ENCODE measurements at places on chromosomes 2 and 18. TPM values are rescaled to one million over a fixed set of nuclear protein-coding genes. Genes with fewer than 3 reads are reported as not detected.

SERPINB3 gene
- not detected for total RNA-seq

DNAH7 gene
- total RNA-seq, result not detected

DNA sequence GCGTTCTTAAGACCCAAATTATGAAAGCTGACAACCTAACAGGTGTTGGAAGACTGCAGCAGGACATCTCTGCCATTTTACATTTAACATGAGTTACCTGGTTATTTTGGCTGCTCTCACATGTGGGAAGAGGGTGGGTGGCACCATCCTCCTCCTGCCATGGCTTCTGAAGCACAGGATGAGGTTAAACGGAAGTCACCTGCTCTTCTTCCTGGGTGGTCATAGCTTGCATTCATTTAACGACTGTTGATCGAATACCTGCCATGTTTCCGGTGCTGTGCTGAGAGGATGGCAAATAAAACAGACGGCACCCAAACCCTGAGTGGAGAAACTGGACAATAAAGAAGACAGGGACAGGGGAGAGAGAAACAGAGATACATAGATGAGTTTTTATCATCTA, 118.0 kb downstream of the RHBDD1 start:
- no peak for DNase-seq

DNA sequence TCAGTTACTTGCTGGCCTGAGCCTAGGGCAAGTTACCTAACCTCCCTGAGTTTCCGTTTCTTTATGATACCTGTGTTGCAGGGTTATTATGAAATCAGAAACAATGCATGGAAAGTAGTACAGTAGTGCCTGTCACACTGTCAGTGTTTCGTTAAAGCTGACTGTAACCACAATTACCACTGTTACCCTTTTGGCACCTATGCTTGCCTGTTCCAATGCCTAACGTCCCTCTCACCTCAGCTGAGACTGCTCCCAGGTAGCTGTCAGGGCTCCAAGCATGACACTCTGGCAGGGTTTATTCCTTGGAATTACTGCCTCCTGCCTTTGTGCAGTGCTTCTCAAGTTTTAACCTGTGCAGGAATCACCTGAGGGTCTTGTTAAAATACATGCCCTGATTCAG, 135.2 kb upstream of the RBMS1 start:
- no peak for DNase-seq

GREB1 gene
- 1.0 TPM for total RNA-seq

GRCh38 chr2:39490586-39490985, 53.5 kb upstream of the MAP4K3 start:
- DNase-seq, result no peak

DNA sequence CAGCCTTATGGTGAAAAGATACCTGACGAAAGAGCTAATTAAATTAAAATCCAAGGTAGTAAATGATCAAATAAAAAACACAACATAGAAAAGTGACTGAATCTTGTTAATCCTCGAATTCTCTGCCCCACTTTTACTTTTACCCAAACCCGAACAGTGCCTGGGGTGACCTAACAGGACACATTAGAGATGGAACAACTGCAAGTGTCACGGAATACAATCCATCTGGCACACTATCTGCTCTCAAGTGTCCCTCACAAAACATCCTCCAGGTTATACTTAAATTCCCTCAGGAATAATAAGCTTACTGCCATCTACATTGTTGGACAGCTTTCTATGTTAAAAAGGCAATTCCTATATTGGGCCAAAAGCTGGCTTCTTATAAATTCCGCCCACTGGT, 236.3 kb upstream of the SLC14A2 start:
- DNase-seq, result no peak

DNA sequence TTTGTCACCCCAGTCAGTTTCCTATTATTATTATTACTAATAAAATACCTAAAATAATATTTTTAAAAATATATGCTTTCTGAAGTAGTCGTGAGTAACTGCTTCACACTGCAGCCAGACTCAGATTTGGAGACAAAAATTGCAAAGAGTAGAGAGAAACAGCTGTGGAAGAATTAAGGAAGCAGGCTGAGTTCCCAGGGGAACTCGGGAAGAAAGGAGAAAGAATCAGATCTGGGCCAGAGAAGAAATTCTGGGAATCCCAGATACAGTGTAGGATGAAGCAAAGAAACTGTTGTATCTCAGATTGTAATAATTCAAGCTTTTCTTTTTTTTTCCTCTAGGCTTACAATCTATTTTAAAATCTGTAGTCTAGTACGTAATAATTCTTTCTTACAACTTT, 182.3 kb downstream of the FTCDNL1 start:
- DNase-seq, result no peak

- DNase-seq, result no peak
Observed at GRCh38 chr2:115684345-115684744, 1241.9 kb downstream of the DPP10 start.

DNA sequence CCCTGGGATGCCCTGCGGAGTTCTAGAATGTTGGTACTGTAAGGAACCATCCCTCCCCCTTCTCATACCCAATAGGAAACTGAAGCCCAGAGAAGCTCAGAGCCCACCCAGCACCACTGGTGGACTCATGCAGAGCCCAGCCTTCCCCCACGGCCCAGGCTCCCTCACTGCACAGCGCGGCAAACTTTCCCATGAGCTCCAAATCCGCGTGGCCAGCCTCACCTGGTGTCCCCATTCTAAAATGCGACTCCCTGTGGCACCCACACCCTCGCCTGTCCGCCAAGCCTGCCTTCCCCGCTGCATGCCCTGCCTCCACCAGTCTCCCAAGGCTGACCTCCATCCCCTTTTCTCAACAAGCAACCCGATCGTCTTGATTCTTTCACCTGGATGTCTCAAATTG, 51.1 kb downstream of the PTGR3 start:
- DNase-seq, result no peak

DNA sequence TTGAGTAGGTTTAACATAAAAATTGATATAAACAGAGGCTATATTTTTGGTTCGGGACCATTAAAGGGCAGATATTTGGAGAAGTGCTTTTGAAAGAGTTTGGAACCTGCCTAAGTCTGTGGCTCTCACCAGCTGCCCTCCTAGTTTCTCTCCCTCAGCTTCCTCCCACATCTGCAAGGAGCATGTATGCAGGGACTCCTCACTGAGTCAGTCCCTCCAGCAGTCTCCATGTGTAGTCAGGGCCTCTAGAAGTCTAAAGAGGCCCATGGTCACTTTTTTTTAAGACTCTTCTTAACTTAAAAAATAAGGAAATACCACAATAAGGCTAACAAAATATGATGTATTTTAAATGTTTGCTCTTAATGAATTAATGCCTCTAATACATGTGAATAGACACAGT, 220.0 kb upstream of the TANK start:
- DNase-seq, result no peak

GRCh38 chr2:236445678-236446077, 123.9 kb upstream of the ACKR3 start:
- DNase-seq, result no peak

- no peak for DNase-seq
Observed at GRCh38 chr2:217880287-217880889, 122.4 kb downstream of the TNS1 start.

GAD1 gene
- total RNA-seq, result 1.0 TPM

CHRNG gene
- not detected for total RNA-seq

GRCh38 chr18:55249550-55249949, 290.3 kb upstream of the CCDC68 start:
- DNase-seq, result no peak

DNA sequence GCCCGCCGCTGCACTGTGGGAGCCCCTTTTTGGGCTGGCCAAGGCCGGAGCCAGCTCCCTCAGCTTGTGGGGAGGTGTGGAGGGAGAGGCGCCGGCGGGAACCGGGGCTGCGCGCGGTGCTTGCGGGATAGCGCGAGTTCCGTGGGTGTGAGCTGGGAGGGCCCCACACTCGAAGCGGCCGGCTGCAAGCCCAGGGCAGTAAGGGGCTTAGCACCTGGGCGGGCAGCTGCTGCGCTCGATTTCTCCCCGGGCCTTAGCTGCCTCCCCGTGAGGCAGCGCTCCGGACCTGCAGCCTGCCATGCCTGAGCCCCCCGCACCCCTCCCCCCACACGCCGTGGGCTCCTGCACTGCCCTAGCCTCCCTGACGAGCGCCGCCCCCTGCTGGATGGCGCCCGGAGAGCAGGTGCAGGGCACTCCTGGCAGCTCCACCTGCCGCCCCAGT, 124.4 kb downstream of the CCDC178 start:
- no peak for DNase-seq

MDH1B gene
- 0.90 TPM for total RNA-seq

- peak; percentile 84 for DNase-seq
Observed at GRCh38 chr2:156333951-156334495, 1.5 kb upstream of the NR4A2 start.

REG1A gene
- total RNA-seq, result not detected

DNA sequence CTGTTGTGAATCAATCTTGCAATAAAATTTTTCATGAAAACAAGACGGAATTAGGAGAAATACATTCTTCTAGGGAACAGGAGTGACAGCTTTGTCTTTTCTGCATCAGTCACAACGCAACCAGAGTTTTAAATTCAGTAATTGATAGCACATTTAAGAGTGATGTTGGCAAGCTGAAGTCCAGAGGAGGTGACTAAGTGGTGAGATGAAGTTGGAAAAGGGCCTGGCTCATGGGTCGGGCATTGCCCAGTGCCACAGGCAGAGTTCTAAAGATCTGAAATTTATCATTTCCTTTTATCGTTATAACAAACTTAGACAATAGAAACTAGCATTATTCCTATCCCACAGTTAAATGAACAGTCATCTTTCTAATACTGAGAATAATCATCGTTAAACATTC, 764.6 kb upstream of the ZEB2 start:
- no peak for DNase-seq

DNA sequence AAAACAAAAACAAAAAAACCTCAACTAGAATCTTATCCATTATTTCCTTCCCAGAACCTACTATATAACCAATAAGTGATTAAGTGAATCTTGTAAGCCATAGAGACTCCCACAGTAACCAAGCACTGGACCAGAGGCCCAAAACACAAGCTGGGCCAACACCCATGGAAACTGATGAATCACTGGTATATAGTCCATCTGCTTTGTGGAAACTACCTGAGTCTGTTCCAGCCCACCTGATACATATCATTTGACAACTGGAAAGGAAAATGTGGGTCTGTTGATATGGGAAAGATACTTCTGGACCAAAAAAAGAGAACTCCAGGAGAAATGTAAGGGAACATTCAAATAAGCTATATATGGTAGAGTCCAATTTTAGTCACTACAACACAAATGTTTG, 252.8 kb downstream of the MREG start:
- DNase-seq, result no peak

- no peak for DNase-seq
Observed at GRCh38 chr2:32752952-32753351, 125.1 kb downstream of the TTC27 start.

GRCh38 chr18:42137693-42138375, 182.8 kb downstream of the PIK3C3 start:
- no peak for DNase-seq

DNA sequence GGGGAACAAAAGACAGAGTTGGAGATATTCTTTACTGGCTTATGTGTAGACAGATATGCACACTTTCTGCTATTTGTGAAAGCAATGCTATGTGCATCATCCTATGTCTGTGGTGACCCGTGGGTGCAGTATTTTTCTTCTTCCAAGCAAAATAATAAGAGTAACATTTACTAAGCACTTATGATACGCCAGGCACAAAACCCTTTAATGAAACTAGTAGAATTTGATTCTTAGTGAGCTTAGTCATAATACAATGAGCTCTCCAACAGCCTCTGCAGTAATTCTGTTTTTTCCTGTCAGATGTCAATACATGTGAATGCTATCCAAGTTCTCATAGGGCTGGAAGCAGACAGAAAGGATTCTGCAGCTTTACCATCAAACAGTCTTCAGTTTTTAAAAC, 130.6 kb downstream of the RAD51AP2 start:
- DNase-seq, result no peak

UGT1A3 gene
- not detected for total RNA-seq

- DNase-seq, result no peak
Observed at GRCh38 chr2:96552315-96553175, 16.0 kb downstream of the ARID5A start.

LIMS4 gene
- 0.48 TPM for total RNA-seq

PCARE gene
- total RNA-seq, result not detected

RGPD4 gene
- total RNA-seq, result 0.64 TPM

DNA sequence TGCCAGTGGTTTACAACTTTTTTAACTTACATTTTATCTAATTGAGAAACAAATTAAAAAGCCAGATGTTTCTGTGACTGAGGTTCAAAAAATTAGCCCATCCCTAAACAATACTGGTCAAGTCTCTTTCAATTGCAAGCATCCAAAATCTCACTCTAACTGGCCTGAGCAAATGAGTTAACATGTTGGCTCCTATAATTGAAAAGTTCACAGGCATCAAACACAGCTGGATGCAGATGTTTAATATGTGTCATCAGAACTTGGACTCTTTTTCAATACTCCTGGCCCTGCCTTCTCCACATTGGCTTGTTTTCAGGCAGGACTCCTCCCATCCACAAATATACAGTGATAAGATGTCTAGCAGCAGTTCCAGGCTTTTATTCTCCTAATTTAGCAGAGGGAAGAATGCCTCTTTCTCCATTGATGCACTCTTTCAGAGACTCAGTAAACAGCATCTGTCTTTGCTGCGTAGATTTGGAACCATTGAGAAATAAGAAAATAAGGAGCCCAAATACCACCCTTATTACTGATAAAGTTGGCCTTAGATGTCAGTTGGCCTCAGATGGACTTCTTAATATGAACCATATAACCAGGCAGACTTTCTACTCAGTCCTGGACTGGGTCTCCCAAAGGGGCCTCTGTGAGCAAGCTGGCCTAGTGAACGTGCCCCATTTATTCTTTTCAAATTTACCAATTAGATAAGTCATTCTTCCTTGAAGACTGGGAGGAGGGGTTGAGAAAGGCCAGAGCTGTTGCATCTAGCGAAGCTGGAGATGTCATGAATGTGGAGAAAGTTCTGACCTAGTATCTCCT, 30.4 kb upstream of the FN1 start:
- DNase-seq, result no peak

DNA sequence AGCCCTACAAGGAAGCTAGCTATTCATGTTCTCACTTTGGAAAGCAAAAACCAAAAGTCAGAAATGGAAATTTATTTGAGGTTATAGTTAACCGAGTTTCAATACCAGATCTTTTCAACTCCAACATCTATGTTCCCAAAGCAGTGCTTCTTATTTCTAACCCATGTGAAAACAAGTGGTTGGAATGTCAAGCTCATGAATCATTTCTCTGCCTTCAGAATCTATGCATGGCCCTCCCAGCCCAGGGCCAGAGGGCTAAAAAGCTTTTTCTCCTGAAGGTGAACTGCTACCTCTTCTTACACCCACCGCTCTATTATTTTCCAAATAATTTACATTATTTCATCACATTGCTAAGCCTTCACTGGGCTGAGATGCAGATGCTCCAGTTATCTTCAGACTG, 158.4 kb downstream of the SP3 start:
- DNase-seq, result no peak

PEX13 gene
- total RNA-seq, result 18.5 TPM

GRCh38 chr2:126776255-126776654, 120.3 kb downstream of the GYPC start:
- no peak for DNase-seq

- no peak for DNase-seq
Observed at GRCh38 chr18:55206927-55207326, 247.7 kb upstream of the CCDC68 start.

CCL20 gene
- total RNA-seq, result 4.4 TPM

RAD51AP2 gene
- total RNA-seq, result not detected

GRCh38 chr2:174800436-174801205, 36.3 kb upstream of the CHRNA1 start:
- DNase-seq, result no peak

- DNase-seq, result peak; percentile 59
Observed at GRCh38 chr2:195659982-195660890, 3.2 kb downstream of the SLC39A10 start.

Data from activated naive CD8-positive, alpha-beta T cell treated with anti-CD3 and anti-CD28 coated beads for 36 hours (primary cell).